ENCODE measurements at places on chromosomes 3 and 15.

DNA sequence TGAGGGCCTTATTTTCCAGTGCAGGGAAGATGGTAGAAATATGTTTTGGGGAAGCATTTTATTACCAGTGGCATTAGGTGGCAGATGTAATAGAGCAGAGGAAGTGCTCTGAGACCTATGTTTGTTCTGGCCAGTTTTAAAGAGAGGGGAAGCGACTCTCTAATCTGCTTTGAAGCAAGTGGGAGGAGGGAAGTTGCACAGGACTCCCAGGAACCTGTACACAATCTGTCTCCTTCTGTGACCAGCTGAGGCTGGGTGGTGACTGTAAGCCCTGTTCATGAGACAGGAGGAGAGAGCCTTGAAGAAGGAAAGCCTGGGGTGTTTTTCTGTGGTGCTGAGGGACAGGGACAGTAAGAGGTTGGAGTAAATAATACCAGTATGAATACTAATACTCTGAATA, 60.5 kb downstream of the LPP start:
- DNase-seq = no peak

- DNase-seq = peak; percentile 3
Measured at GRCh38 chr3:67686069-67686468, 31.7 kb upstream of the SUCLG2 start.

DNA sequence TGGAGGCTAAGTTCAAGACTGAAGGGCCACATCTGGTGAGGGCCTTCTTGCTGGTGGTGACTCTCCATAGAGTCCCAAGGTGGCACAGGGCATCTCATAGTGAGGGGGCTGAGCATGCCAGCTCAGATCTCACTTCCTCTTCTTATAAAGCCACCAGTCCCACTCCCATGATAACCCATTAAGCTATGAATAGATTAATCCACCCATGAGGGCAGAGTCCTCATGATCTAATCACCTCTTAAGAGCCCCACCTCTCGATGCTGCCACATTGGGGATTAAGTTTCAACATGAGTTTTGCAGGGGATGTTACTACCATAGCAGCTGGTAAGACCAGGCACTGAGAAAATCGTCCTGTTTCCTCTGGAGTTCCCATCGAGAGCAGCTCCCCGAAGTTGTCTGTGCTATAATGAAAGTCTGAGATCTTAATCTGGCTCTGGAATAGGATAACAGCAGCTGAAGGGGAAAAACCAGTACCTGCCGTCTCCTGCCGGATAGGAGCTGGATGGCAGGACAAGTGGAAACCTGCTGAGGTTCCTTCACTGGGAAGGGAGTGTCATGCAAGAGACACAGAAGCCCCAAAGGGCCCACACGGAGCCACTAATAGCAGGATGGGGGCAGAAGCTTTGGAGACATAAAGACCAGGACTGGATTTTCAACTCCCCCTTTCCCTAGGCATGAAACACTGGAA, 79.5 kb upstream of the EPHB3 start:
- no peak for DNase-seq

DNA sequence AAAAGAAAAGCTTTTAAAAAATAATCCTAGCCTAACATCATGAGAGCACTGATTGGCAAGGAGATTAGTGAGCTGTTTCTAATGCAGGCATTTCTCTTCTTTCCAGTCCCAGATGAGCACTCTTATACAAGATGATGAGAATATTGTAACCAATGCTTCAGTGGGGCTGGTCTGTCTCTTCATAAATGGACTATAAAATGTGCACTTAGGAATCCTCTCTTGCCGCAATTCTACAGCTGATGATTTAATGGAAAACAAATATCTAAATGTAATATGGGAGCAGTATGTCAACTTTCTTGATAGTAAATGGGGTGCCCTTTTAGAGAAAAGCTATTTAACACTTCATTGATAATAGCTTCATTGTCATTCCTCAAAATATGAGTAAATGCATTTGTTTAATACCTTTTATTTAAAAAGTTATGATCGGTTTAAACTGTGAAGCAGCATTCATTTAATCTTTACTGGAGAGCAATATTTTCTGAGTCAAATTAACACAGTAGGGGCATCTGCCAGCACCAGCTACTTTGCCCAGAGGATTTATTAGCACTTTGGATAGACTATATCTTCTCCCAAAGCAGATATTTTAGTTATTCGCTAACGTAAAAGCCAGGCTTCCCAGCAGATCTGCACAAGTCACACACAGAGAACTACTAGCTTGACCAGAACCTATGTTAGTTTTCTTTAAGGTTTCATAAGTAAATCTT, 985.9 kb downstream of the DIPK2A start:
- no peak for DNase-seq

GRCh38 chr3:184553385-184553784, 8.2 kb upstream of the EPHB3 start:
- DNase-seq = no peak
